H7 (cell line): ENCODE measurements at places on chromosomes 4 and X.
A peak's percentile ranks its signal among the peaks of the same experiment; 100 is the strongest.

DNA sequence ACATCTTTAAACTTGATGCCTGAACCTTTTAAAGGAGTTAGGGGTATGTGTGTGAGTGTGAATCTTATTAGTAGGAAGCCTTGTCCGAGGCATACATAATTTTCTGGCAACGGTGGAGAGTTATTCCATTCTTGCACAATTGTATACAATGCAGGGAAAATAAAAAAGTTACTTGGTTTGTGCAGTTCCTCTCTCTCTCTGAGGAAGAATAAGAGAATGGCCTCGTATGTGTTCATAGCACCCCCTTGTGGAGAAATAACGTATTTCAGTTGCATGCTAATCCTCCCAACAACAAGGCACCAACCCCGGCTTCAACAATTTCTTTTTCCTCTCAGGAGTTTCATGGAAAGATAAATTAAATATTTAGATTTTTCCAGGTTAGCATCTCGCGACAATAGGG, 33.7 kb upstream of the FGF13 start:
- peak; percentile 8 for DNase-seq

DNA sequence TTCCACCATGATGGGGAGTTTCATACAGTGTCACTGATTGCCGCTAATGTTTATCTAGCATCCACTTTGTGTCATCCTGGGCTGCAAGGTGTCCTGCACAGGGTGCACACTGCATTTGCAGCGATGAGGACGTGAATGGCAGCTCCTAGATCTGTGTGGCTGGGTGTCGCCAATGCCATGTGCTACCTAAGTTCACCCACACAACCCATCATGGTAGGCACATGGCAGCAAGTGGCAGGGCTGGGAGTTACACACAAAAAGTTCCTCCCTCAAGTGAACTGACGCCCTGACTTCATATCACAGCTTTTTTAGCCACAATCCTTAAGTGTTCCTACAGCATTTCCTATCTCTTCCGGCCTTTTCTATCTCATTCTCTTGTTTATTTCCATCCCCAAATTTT, 45.9 kb upstream of the SPRY1 start:
- no peak for DNase-seq

DNA sequence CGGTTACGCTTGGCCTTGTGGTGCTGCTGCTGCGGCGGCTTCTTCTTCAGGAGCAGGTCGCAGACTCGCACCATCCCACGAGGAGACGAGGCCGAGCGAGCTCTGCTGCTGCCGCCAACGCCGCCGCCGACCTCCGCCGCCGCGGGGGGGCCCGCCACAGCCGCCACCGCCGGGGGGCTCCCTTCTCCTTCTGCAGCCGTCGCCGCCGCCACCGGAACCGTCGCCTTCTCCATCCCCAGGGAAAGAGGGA, 237 bp downstream of the ANKRD17 start:
- no peak for DNase-seq

DNA sequence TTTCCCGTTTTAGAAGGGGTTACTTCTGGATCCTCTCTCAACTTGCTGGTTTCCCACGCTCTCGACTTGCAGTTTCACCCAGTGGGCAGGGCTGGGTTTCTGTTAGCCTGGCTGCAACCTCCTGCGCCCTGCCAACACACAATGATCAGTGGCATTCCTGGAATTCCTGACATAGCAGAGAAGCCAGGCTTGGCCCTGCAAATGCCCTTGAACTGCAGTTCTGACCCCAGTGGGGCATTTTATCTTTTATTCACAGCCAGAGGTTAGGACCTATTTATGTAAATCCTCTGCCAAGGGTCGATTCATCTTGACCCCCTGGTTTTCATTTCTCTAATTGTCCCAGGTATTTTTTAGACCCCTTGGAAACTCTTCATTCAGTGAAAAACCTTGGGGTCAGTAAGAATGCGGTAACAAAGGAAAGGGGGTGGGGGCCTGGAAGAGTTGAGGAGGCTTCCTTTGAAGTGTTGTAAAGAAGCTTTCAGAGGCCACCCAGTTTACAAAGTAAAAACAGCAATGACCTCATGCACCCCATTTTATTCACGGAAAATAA, 217.6 kb downstream of the ZNF674 start:
- DNase-seq: peak; percentile 19

DNA sequence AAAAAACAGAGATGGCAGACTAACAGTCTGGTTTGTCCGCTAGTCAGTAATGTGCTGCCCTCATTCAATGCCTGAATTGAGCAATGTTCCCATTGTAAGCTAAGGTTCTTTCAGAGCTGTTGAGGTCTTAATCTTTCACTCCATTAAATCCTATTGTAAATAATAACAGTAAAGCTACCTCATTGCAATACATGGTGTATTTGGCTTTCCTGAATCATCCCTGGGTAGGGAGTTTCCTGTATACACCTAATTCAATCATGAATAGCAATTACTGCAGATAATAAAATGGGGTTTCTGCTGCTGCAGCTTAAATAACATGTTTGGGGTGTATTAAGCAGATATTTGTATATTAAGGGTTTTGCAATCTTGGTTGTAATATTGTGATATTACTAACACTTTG, 1100.2 kb upstream of the INTU start:
- no peak for DNase-seq

DNA sequence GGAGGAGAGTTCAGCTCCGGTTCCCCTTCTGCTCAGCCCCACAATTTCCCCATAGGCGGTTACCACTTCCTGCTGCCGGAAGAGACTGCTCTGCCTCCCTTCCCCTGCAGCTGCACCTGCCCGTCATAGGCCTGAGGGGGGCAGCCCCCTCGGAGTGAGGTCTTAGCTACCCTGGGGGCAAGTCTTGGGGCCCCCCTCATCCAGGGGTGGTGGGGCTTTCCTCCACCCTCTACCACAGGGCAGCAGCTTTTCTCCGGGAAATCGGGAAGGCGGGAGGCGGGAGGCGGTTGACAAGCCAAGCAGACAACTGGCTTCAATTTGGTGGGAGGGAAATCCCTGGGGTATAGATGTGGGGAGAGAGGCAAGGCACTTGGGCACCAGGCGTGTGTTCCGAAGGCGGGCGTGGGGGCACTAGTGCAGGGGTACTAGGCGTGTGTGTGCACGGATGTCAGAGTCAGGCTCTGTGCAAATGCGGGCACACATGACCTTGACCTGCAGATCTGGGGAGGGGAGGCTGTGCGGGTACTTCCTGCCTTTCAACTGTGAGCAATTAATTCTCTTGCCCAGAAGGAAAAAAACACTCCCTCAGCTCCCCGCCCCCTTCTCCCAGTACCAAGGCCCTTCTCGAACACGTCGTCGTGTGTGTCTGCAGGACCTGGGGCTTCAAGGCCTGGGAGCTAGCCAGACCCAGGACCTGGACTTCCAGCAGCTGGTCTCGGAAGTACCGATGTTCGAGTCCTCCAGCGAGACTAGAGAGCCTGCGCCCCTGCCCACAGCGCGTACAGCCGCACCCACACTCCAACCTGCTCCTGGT, 1.0 kb upstream of the ARHGAP4 start:
- DNase-seq: no peak
